ENCODE measurements at places on chromosomes 7 and 10.

DNA sequence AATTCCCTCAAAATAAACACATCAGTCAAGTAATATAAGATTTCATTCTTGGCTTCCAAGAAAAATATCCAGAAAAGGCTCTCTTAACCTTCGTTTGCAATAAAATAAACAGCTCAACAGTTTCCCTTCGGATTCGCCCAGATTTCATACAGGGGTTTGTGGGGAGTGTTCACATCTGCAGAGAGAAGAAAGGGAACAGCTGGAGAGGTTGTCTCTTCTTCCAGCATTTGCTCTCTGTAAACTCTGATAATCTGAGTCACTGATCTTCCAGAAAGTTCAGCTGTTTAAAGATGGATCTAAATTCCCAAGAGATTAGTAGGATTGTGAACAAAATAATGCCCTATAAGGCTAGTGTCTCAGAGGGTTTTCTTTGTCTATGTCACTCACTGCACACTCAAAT is 277.9 kb downstream of the HPSE2 start:
- no peak for DNase-seq

- DNase-seq: no peak
These were observed 26.7 kb downstream of the MKLN1 start for GRCh38 chr7:131354390-131354789.

- no peak for DNase-seq
These were observed 845.7 kb upstream of the POT1 start for GRCh38 chr7:125775317-125775716.

DNA sequence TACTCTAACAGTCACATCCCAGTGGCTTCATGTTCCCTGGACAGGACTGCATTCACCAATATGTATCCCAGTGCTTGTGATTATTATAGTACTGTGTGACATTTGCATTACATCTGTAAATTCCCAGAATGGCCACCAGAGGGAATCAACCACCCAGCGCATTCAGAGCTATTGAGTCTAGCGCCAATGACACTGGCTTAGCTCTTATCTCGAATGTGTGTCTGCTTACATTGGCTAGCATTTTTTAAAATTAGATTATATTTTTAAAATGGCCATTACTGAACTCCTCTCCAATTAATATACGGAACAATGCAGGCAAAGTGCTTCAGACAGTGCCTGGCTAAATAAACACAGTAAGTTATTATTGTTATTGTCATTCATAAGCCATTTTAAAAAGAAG is 36.3 kb downstream of the TRIL start:
- DNase-seq: peak; percentile 16

DNA sequence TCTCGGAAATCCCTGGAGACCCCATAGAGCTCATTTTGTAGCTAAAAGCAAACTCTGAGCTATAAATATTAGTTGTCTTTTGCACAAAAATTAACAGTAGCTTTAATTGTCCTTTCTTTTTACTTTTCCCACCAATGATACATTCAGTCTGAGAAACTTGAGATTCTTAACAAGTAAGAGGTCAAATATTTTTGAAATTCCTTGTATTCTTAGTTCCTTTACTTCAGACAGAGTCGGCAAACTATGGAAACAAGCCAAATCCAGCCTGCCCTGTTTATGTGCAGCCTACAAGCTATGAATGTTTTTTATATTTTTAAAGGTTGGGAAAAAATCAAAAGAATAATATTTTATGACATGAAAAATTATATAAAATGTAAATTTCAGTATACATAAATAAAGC is 146.6 kb downstream of the CTNNA3 start:
- no peak for DNase-seq

- DNase-seq: no peak
These were observed 4.9 kb downstream of the MAT1A start for GRCh38 chr10:80284522-80284921.

GRCh38 chr10:107144490-107144889 is 20.0 kb downstream of the SORCS1 start:
- no peak for DNase-seq

DNA sequence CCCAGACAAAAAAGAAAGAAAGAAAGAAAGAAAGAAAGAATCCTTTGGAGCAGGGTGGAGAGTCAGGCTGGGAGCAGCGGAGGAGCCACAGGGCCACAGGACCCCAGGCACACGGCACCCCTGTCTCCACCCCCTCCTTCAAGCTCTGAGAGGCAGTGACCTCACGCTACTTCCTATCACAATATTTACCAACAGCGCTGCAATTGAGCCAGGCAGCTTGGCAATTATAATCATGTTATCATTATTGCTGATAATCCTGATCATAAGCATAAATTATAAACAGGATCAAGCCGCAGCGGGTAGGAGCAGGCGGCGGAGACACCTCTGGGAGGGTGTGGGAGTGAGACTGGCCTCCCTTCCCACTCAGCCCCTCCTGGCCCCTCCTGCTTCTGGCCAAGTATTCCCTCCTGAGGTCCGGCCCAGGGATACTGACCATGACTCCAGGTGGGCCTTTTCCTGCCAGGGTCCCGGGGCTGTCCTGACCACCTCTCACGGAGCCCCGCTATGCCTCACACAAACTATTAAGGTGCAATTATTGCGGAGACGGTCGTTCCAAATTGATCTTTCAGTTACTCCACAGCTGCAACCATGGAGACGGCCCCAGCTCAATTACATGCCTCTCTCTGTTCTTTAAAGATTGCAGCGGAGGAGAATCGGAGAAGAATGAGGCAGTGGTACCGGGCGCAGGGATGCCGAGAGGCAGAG is 10.0 kb upstream of the GTF2IRD1 start:
- no peak for DNase-seq

- peak; percentile 68 for DNase-seq
These were observed 809 bp downstream of the C10orf143 start for GRCh38 chr10:130109796-130110245.

- no peak for DNase-seq
These were observed 362.8 kb downstream of the PHF14 start for GRCh38 chr7:11336432-11336831.

DNA sequence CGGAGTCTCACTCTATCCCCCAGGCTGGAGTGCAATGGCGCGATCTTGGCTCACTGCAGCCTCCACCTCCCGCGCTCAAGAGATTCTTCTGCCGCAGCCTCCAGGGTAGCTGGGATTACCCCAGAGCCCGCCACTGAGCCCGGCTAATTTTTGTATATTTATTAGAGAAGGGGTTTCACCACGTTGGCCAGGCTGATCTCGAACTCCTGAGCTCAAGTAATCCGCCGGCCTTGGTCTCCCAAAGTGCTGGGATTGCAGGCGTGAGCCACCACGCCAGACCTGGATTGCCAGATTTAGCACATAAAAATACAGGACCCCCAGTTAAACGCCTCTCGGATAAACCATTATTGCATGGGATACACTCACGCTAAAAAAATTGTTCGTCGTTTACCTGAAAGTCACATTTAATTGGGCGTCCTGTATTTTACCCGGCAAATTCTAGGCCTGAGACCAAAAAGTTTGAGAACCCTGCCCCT is 375 bp upstream of the GATAD1 start:
- no peak for DNase-seq

DNA sequence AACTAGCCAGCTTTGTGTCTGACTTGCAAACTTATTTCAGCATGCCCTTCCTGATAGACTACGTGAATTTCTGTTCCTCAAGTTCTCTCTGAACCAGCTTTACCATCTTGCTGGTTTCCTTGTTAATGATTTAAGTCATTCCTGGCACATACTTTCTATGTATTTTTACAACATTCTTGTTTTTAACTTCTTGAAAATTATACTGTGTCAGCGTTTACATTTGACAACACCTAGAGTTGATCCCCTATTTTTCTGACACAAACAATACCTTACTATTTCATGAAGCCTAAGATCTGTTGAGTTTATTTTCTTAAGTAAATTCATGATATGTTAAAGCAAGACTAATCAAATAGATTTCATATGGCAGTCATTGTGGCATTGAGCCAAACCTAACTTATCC is 686.3 kb downstream of the XPNPEP1 start:
- no peak for DNase-seq

GRCh38 chr10:92619368-92619767 is 26.4 kb downstream of the KIF11 start:
- DNase-seq: no peak

DNA sequence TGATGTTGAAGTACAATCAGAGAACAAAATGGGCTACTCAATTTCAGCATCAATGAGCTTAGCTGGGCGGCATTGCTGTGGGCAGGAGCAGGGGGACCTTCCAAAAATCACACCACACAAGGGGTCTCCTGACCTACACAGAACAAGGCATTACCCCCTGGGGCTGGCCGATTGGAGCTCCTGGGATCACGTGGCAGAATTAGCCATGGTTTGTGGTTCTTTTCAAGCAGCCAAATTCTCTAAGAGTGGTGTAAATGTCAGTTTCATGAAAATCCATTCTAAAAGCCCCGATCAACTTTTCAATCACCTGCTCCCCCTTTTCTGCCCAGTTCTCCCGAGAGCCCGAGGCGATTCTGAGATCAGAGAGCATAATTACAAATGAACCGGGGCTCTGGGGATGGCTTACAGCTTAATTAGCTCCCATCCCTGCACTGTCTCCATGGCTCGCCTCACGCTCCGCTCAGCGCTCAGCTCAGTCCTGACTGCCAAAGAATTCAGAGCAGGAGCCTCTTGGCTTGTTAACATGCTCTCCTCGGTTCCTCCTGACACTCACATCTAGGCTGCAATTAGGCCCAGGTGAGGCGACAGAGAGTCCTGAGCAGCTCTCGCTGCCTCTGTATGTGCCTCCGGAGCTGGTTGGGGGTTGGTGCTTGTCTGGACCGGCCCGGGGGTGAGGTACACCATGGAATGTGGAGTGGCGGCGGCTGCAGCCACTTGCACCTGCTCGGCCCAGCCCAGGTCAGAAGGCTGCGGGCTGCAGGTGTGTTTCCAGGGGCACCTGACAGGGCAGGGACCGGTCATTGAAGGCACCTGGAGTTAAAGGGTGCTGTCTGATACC is 111.8 kb downstream of the WDR11 start:
- no peak for DNase-seq

GRCh38 chr7:117870448-117871130 is 2.7 kb downstream of the CTTNBP2 start:
- no peak for DNase-seq

- DNase-seq: no peak
These were observed 175.8 kb downstream of the TRIL start for GRCh38 chr7:28782362-28782761.

- DNase-seq: no peak
These were observed 223.8 kb downstream of the PRPF18 start for GRCh38 chr10:13810568-13810967.

DNA sequence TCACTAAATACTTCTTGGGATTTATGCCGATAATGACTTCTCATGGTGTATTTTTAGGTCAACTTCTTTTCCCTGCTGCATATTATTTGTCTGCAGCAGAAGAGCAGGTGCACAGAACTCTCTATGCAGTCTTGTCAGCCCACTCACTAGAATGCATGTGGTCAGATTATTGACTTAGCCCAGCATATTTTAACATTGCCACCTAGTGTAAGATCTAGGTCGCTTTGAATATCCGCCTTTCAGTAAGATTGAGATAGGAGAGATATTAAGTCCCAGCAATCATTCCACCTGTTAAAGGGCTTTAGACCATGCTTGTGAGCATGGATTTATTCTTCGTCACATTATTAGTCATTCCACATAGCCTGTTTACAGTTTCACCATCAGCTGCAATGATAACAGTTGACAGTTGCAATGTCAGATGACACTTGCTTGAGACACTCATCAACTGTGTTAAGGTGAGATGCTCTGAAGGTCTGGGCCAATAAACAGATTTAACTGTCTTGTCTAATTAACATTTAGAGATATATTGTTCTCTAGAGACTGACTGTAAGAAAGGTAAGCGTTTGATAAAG is 491.7 kb downstream of the ARL4A start:
- no peak for DNase-seq

DNA sequence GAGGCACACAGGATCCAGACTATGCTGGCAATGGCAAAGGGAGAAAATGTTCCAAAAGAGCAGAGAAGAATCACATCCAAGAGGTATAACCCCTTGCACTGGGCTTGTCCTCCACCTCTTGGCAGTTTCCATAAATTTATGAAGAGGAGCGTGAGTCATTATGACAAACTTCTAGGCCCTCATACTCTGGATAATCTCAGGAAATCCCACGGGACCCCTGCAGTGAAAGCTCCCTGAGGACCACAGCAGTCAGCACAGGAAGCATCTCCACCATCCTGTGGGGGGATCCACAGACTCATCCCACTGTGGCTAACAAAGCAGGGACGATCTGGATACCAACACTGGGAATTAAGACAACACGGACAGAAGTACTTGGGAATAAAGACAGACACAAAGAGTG is 30.3 kb upstream of the GPAM start:
- no peak for DNase-seq

DNA sequence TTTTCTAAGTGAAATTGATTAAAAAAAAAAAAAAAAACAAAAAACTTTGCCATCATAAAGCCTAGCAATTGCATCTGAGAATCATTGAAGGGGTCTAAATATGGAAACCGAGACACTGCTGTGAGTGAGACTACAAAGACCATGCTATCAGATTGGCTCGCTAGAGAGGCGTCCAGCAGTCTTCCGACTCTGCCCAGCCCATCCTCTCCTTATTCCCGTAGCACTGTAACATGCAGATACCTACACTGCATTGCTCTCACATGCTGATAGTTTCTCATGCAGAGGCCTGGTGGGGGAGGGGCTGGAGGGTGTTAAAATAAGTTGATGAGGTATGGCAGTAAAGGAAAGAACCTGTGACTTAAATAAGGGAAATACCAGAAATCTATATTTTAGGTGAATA is 130.7 kb downstream of the NRF1 start:
- DNase-seq: no peak
